ENCODE measurements at places on chromosomes 1 and 21. TPM values are rescaled to one million over a fixed set of nuclear protein-coding genes. Genes with fewer than 3 reads are reported as not detected.

Gene KRTAP7-1
- not detected for total RNA-seq

Gene TRNAU1AP
- 58.9 TPM for total RNA-seq

Gene EGLN1
- 39.8 TPM for total RNA-seq

Gene CELA2B
- total RNA-seq = not detected

Gene ZBTB40
- total RNA-seq = 30.2 TPM

Gene GOLT1A
- total RNA-seq = not detected

Gene LORICRIN
- not detected for total RNA-seq

Gene LENEP
- 1.9 TPM for total RNA-seq

Gene AQP10
- total RNA-seq = not detected

Gene CD247
- 276 TPM for total RNA-seq

GRCh38 chr1:23423415-23424292, 894 bp downstream of the TCEA3 start:
- DNase-seq = peak; percentile 42

- DNase-seq = no peak
These were observed 2.3 kb downstream of the PADI3 start for GRCh38 chr1:17251246-17251645.

GRCh38 chr1:80251591-80251990, 1245.1 kb upstream of the ADGRL4 start:
- no peak for DNase-seq

GRCh38 chr1:231986631-231987336, 360.2 kb downstream of the DISC1 start:
- no peak for DNase-seq

DNA sequence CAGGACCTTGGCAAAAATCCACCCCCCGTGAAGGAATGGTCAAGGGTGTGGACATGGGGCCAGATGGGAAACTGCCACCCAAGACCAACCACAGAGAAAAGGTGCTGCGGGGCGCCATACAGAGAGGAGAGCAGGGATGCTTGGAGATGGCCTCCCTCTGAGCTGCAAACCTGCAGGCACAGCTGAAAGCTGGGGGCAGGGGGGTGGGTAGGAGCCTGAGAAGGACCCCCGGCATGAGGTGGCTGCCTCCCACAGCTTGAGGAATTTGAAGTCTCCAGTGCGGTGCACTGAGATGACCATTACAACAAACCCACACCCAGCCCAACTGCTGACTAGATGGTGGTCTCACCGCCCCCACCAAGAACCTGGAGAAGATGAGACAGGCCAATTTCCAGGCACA, 84.8 kb downstream of the WDR4 start:
- no peak for DNase-seq

DNA sequence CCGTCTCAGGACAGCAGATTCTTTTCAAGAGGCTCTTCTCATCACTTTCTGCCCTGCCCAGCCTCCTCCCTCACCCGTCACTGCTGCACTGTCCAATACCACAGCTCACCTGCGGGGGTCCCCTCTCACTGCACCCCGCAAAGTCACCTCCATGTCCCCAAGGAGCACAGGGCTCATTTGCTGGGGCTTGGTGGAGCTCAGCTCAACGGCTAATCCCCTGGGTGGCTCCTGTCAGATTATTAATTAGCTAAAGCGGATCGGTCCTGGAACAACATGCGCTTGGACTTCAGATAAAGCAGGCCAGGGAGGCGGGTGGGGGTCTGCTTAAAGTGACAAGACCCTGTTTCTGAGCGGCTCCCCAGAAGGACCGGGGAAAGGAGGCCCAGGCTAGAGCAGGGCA, 43.1 kb downstream of the CASZ1 start:
- no peak for DNase-seq

- no peak for DNase-seq
These were observed 55.3 kb upstream of the EIF4G3 start for GRCh38 chr1:21232044-21232443.

GRCh38 chr1:103790172-103790571, 40.5 kb downstream of the AMY1C start:
- no peak for DNase-seq

- no peak for DNase-seq
These were observed 11.4 kb upstream of the RPTN start for GRCh38 chr1:152170287-152170905.

DNA sequence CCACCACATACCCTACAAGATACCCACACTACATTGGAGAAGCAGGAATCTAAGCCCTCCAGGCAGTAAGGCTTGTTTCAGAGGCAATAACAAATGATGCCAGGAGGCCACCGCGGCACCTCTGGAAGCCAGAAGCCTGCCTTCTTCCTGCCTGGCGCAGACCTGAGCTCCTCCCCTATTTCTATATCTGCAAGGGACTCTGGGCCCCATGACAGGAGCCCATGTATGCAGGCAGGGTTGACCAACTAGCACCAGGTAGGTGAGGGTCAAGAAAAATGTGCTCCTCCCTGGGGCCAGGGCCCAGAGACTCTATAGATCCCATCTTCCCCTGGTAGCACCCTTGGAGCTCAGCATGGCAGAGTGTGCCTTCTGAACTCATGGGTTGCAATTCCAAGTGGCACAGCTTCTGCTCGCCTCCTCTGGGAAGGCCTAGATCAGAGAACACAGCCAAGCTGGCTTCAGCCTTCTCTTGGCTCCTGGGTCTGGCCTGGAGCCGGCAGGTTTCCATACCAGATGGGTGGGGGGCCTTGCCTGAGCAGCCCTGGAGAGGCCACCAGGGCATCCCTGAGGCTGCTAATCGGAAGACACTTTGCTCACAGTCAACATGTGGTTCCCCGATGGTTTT, 85.1 kb downstream of the STUM start:
- no peak for DNase-seq

DNA sequence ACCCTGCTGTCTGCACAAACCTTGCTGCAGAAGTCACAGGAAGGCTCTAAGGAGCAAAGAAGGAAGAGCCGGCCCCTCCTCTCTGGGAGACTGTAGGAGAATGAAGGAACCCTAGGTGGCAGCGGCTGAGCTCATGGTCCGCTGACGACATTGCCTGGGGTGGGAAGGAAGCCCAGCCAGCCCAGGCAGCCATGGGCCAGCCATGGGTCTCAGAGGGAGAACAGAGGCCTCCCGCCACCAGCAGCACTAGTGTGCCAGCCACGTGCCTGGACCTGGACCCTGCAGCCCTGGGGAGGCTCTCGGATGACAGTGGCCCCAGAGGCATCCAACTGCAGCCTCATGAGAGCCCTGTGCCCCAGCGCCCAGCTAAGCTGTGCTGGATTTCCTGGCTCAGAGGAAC, 49.2 kb upstream of the POFUT2 start:
- DNase-seq = peak; percentile 16

DNA sequence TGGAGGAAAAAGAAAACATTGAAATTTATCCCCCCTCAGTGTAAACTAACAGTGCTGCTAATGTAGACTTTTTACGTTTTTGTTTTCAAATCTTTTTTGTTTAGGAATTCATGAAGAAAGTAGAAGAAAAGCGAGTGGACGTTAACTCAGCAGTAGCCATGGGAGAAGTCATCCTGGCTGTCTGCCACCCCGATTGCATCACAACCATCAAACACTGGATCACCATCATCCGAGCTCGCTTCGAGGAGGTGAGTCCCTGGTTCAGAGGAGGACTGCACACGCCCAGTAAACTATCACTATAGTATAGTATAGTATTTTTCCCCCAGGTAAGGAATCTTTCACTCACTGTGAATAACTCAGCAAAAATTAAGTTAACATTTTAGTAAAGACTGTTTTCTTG, 37.8 kb upstream of the BMP8A start:
- no peak for DNase-seq

GRCh38 chr1:109629372-109630030, 9.9 kb downstream of the AMPD2 start:
- DNase-seq = no peak

DNA sequence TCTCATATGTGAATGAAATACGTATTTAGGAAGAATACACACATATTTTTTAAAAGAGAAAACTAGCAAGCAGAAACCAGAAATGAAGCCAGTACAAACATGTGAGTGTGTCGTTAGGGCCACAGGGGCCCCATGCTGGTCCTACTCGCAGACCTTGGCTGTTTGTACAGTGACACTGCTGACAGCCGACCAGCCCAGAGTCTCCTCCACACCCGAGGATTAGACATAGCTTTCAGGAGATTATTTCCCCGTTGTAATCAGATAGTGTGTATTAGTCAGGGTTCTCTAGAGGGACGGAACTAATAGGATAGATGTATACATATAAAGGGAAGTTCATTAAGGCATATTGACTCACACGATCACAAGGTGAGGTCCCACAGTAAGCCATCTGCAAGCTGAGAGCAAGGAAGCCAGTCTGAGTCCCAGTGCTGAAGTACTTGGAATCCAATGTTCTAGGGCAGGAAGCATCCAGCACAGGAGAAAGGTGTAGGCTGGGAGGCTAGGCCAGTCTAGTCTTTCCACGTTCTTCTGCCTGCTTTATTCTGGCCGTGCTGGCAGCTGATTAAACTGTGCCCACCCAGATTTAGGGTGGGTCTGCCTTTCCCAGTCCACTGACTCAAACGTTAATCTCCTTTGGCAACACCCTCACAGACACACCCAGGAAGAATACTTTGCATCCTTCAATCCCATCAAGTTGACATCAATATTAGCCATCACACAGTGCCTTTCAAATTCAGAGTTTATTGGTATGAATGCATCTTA, 51.2 kb downstream of the DIP2A start:
- DNase-seq = no peak

DNA sequence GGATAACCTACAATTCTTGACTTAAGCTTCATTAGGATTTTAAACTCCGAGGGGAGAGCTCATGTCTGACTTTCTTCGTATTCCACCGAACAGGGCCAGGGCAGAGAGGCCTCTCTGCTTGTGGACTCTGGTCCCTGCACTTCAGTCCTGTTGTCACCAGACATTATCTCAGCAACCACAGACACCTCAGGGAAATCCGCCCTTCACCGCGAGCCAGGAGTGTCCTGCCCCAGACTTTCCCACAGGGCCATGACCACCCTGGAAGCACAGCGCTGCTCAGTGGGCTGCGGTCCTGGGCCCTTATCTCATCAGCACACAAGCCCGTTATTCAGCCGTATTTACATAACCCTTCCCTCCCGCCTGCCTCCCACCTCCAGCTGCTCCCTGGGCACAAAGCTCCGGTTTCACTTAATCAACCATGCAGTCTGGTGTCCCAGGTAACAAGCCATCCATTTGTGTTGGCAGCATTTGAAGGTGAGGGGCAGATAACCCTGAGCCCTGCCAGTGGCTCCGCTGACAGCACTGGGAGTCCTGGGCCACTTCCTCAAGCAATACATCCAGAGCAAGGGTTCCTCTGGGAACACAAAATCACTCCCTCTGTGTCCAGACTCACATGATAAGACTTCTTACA, 122.8 kb upstream of the RAB4A start:
- no peak for DNase-seq

DNA sequence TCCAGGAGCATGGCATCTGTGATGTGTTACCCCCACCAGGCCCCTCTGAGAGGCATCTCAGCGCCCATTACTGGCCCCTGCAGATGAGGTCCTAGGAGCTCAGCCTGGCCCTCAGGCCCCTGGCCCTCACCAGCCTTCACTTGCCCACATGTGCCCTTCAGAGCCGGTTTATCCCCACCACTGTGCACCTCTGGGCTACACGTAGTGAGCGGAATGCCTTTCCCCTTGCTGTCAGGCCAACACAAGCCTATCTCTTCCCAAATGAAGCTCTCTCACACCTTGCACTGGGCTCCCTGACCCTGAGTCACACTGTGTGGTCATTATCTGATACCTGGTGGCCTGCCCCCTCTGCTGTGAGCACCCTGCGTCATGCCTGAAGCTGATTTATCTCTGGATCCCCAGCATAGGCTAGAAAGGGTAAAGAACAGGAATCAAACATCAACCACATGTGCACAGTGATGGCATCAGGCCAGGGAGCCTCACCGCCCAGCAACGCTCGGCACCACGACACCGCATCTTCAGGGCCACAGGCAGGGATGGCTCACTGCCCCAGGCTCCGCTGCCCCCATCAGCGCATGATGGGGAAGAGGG, 49.1 kb downstream of the GLIS1 start:
- no peak for DNase-seq

GRCh38 chr1:172885971-172886370, 164.8 kb downstream of the TNFSF18 start:
- DNase-seq = no peak

Data from activated naive CD8-positive, alpha-beta T cell treated with anti-CD3 and anti-CD28 coated beads, Interleukin-2, amount 10 ng/mL, durations not matched to agents 7 days and 5 days (primary cell).